B cell (primary cell): ENCODE measurements at places on chromosomes 7 and 10. TPM values are rescaled to one million over a fixed set of nuclear protein-coding genes. Genes with fewer than 3 reads are reported as not detected.

The NT5C2 gene
- 80.8 and 91.0 TPM in 2 replicates for total RNA-seq

The SEMA3A gene
- total RNA-seq, result 0.41 TPM in 1 of 2 replicates, not detected in the other

The BICC1 gene
- total RNA-seq, result not detected in 2 replicates

The UTF1 gene
- total RNA-seq, result 0.25 TPM in 1 of 2 replicates, not detected in the other

The LRRTM3 gene
- total RNA-seq, result not detected in 2 replicates
